M059J (cell line): ENCODE measurements at places on chromosomes 12 and 14. TPM values are rescaled to one million over a fixed set of nuclear protein-coding genes. Genes with fewer than 3 reads are reported as not detected.
A peak's percentile ranks its signal among the peaks of the same experiment; 100 is the strongest.

Gene CEBPE
- not detected in 2 replicates for total RNA-seq

Gene HECTD1
- total RNA-seq, result 54.5 and 110 TPM in 2 replicates

DNA sequence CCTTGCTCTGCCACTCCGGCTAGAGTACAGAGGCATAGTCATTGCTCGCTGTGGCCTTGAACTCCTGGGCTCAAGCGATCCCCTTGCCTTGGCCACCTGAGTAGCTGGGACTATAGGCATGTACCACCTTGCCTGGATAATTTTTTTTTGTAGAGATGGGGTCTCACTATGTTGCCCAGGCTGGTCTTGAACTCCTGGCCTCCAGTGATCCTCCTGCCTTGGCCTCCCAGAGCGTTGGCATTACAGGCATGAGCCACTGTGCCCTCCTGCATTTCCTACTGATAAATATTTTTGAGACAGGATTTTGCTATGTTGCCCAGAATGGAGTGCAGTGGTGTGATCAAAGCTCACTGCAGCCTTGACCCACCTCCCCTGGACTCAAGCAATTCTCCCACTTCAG, 9.4 kb downstream of the EMG1 start:
- no peak for DNase-seq

Gene SLC7A7
- total RNA-seq, result 2.6 and 3.6 TPM in 2 replicates

DNA sequence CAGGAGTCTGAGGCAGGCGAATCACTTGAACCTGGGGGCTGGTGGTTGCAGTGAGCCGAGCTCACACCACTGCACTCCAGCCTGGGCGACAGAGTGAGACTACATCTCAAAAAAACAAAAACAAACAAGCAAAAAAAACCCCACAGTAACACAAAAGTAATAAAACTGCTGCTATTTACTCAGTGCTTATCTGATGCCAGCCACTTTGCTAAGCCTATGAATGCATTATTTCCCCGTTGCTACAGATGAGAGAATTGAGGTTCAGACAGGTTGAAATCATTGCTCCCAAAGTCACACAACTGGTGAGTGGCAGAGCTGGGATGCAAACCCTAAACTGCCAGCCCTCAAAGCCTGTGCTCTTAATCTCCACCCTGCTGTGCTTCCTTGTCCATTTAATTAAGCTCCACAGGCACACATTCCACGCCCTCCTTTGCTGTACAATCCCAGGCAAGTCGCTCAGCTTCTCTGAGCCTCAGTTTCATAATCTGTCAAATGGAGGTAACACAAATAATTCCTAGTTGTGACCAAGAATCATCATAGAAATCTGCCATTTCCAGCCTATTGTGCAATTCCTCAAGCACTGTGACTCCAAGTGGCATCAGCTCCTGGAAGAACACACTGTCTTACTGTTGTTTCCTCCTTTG, 5.7 kb upstream of the OAS3 start:
- no peak for DNase-seq

DNA sequence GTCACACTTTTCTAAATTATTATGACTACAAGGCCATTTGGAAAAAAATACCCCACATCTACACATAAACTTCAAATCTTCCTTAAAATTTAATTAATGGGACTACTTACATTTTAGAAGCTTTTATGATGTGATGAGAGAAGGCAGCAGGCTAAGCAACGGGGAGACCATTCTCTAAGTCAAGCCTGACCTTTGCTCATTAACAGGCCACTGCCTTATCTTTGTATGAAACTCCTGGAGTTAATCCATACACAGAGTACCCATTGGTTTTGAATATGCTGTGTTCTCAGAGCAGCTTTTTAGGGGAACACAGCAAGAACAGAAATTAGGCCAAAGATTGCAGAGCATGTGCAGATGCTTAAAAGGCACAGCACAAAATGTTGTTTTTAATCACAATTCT, 35.5 kb upstream of the LRIG3 start:
- no peak for DNase-seq

Gene COQ6
- total RNA-seq, result 31.6 and 41.8 TPM in 2 replicates

DNA sequence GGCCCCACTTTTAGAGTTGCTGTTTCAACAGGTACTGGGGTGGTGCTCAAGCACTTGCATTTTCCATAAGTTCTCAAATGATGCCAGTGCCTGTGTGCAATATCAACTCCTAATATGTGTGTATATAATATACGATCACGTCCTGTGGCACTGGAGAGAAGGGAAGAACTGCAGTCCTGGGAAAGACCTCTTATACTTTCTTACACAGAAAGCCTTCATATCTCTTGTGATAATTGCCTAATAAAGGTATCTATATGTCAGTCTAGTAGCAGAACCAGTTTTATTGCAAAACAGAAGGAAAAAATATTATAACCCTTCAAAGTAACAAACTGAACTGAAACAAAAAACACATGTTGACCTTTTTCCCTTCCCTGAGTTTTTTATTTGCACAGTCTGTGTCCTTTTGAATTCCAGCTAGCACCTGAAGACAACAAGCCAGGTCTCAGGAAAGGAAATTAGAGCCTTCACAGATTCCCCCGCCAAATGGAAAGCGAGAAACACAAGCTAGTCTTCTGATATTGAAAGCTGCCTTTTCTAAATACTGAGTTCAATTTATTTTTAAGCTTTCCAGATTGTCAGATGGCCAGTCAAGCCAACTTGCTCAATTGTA, 44.4 kb downstream of the IGF1 start:
- DNase-seq, result no peak

Gene DLGAP5
- 78.0 and 101 TPM in 2 replicates for total RNA-seq

Gene CEP83
- total RNA-seq, result 3.2 and 6.6 TPM in 2 replicates

Gene PAX9
- 1.7 and 2.2 TPM in 2 replicates for total RNA-seq

Gene INHBC
- total RNA-seq, result not detected in 2 replicates

Gene ASCL1
- not detected in 2 replicates for total RNA-seq

- no peak for DNase-seq
These were observed 142.7 kb downstream of the RAD51B start for GRCh38 chr14:67962215-67962644.

DNA sequence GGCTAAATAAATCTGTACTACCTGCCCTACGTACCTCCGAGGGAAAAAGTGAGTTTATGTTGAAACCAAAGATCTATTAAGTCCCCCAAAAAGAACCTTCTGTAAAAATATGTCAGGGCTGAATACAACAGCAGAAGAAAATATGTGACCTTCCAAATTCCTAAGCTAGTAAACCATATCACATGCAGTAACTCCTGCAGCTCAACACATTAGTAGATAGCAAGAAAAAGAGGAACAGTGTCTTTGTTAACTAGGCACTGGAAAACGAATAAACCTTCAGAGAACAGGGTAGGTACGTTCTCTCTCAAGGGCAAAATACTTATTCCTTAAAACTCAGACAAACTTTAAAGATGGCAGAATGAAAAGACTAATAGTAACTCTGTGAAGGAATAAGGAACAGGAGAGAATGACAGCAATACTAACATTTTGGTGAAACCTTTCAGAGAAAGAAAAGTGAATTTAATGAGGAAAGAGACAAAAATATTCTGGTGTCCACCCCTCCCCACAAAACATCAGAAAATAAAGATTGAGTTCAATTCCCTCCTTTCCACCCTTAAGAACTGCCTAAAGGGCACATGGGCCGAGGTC, 18.0 kb downstream of the CBX5 start:
- no peak for DNase-seq

GRCh38 chr12:196436-196835, 17.5 kb downstream of the SLC6A12 start:
- no peak for DNase-seq

Gene NUBPL
- total RNA-seq, result 6.2 and 11.8 TPM in 2 replicates

DNA sequence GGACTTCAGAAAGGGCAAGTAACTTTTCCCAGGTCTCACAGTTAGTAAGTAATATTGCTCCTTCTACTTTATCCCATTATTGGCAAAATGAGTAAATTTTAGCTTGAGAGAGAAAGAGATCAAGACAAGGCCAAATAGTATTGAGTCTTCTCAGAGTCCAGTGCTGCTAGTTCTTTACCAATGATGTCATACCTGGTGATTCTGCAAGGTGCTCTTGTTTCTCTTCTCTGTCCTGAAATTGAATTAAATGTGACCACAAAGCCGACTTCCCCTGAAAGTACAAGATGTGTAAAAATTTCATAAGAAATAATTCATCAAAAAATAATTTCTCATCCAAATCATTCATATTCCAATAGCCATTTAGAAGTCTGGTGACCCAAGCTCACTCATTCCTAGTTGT, 97.5 kb upstream of the SINHCAF start:
- DNase-seq, result no peak

- DNase-seq, result peak; percentile 9
These were observed 825.9 kb downstream of the SLC16A7 start for GRCh38 chr12:60421741-60422140.

GRCh38 chr14:68563251-68564131, 229.4 kb downstream of the ZFP36L1 start:
- DNase-seq, result peak; percentile 53

GRCh38 chr12:116299665-116300328, 22.3 kb upstream of the MED13L start:
- DNase-seq, result no peak

DNA sequence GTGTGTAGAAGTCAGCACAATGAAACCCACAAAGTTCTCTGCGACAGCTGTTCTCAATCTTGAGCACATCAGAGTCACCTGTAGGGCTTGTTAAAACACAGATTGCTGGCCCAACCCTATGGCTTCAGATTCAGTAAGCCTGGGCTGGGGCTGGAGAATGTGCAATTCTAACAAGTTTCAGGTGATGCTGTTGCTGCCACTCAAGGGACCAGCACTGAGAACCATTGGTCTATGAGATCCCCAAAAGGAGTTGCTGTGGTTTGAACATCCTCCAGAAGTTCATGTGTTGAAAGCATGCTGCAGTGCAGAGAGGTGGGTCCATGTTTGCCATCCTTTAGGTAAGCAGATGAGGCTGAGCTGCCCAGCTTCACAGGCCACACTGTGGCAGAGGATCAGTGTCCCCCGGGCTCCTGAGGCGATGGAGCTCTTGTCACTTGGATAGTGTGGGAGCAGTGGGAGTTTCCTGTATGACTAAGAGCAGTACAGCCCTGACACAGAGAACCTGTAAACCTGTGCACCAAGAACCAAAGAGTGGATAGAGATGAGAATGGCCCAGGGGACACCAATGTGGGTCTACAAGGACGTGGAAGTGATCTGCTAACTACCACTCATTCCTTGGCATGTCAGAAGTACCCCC, 8.0 kb upstream of the RTRAF start:
- no peak for DNase-seq

GRCh38 chr12:21545557-21545956, 19.5 kb downstream of the SPX start:
- no peak for DNase-seq

- DNase-seq, result no peak
These were observed 2.5 kb downstream of the PGF start for GRCh38 chr14:74952697-74953484.

DNA sequence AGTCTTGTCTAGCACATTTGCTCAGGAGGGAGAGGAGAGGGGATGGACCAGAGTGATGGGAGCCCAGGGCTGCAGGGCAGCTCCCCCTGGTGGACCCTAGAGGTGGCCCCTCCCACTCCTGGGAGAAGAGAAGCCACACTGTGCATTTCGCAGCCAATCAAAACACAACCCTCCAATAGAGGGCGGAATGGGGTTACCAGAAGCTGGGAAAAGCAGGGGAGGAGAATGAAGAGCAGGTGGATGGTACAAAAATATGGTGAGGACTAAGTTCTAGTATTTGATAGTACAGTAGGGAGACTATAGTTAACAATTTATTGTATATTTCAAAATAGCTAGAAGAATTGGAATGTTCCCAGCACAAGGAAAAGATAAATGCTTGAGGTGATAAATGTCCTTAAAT, 23.6 kb downstream of the VASH1 start:
- DNase-seq, result peak; percentile 65
